Omental fat pad (tissue), 4 donors: ENCODE measurements at places on chromosomes 3 and 15.

GRCh38 chr3:133563186-133563591, 10.3 kb upstream of the CDV3 start:
- no peak for DNase-seq

- DNase-seq = no peak
Measured at GRCh38 chr3:150379469-150379868, 28.6 kb upstream of the TSC22D2 start.

GRCh38 chr3:112734171-112734570, 93.2 kb upstream of the CCDC80 start:
- no peak for DNase-seq

DNA sequence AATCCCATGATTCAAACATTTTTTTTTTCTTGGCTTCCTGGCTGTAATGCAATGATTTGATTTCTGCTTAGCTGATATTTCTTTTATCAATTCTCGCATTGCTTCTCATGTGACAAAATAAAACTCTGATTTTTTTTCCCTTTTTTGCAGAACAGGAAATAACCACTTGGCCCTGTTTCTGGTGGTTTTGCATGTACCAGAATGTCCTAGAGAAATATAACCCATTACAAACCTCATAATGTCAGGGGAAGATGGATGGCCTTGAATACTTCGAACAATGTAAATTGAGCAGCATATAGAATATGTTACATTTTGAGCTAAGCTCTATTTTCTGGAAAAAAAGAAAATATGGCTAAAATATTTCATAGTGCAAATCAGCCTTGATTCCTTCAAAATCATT, 275.6 kb downstream of the RAP2B start:
- no peak for DNase-seq

- DNase-seq = no peak
Measured at GRCh38 chr3:13111873-13112520, 38.8 kb upstream of the IQSEC1 start.

GRCh38 chr3:4409415-4409814, 57.7 kb downstream of the SUMF1 start:
- DNase-seq = no peak

- no peak for DNase-seq
Measured at GRCh38 chr3:193974671-193975535, 161.0 kb upstream of the HES1 start.

- DNase-seq = no peak
Measured at GRCh38 chr3:56157693-56158362, 310.4 kb downstream of the ERC2 start.

GRCh38 chr15:65642594-65642993, 20.9 kb downstream of the SLC24A1 start:
- DNase-seq = no peak

GRCh38 chr3:70963431-70964275, 619.9 kb downstream of the FOXP1 start:
- DNase-seq = no peak

GRCh38 chr3:151998744-151999143, 125.3 kb downstream of the SUCNR1 start:
- no peak for DNase-seq

GRCh38 chr3:152259468-152259867, 9.3 kb upstream of the MBNL1 start:
- no peak for DNase-seq

DNA sequence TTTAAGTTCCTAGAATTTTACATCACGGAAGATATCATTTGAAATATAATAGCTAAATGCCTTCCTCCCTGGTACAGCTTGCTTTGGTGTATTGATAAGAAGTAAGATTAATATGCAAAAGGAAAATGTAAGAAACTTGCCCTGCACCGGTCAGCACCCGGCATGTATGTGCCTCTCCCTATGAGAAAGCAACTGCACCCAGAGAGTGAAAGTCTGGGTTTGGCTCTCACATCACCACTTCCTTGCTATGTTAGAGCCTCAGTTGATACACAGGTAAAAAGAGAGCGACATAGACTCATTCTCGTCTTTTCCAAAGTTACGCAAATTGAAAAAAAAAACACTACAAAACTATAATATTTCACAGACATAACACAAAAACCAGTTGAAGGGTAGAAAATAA, 96.7 kb downstream of the FOXP1 start:
- no peak for DNase-seq

GRCh38 chr3:42129014-42129953, 38.1 kb downstream of the TRAK1 start:
- DNase-seq = no peak

- no peak for DNase-seq
Measured at GRCh38 chr3:125051715-125052581, 3.8 kb downstream of the HEG1 start.
